ENCODE measurements at places on chromosomes 12 and 14. TPM values are rescaled to one million over a fixed set of nuclear protein-coding genes. Genes with fewer than 3 reads are reported as not detected.

ADCY6 gene
- polyA plus RNA-seq, result 35.9 TPM

ACSM4 gene
- polyA plus RNA-seq, result 0.09 TPM

AKAP6 gene
- 64.6 TPM for polyA plus RNA-seq

KLRC2 gene
- polyA plus RNA-seq, result not detected

EML1 gene
- 39.5 TPM for polyA plus RNA-seq

HOXC12 gene
- not detected for polyA plus RNA-seq

DNA sequence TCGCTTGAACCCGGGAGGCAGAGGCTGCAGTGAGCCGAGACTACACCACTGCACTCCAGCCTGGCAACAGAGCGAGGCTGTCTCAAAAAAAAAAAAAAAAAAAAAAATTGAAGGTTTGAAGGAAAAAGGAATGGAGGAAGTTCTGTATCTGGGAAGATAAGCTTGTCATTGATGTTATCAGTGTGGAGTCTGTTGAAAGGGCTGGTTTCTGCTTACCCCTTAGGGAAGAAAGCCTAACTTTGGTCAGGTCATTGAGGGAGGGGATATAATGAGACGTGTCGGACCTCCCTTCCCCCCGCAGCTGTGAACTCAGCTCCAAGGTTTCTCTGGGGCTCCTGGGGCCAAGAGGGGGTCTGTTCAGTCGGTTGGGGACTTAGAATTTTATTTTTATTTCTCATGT lies 16.4 kb downstream of the DAO start:
- DNase-seq, result no peak

DNA sequence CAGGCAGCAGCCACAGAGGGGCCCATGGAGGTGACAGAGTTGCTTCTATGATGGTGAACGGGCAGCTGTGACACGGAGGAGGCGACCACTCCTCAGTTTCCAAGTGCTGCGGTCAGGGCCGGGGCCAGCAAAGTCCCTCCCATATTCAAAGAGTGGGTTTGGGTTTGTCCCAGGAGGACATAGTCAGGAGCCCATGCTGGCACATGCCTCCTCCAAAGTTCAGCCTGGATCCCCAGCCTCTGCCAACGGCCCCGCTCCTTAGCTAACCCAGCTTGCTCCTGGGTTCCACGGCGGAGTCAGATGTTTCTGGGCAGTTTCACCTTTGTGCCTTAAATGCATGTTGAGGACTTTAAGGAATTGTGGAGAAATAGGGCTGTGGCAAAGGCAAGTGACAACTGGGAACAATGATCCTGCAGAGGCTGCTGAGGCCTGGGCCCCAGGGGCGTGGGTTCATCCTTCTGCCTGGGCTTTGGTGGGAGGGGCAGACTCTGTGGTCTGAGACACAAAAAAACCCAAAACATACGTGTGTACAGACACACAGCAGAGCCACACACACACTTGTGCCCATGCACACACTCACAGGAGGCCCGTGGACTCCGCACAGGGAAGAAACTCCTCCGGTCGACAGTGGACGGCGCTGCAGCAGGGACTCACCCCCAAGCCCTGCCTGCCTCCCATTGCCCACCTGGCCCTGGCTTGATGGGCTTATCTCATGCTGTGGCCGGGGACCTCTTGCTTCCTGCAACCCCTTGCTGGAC lies 399.4 kb downstream of the TMEM121 start:
- no peak for DNase-seq

- DNase-seq, result no peak
Observed at GRCh38 chr14:24840204-24840893, 206.4 kb upstream of the GZMB start.

DNA sequence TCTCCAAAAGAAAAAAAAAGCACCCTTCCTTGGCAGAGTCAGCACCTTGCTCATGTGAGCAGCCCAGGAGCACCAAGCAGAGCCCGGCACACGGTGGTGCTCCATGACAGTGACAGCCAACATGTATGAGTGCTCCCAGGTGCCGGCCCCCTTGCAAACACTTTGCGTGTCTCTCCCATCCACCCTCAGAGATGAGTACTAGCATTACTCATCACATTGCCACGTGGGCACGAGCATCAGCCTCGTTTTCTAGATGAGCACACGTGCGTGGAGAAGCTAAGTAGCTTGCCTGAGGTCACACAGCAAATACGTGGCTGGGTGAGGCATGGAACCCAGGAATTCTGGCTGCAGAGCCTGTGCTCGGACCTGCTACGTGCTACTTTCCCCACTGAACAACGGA lies 177.9 kb upstream of the PRMT8 start:
- DNase-seq, result no peak

DNA sequence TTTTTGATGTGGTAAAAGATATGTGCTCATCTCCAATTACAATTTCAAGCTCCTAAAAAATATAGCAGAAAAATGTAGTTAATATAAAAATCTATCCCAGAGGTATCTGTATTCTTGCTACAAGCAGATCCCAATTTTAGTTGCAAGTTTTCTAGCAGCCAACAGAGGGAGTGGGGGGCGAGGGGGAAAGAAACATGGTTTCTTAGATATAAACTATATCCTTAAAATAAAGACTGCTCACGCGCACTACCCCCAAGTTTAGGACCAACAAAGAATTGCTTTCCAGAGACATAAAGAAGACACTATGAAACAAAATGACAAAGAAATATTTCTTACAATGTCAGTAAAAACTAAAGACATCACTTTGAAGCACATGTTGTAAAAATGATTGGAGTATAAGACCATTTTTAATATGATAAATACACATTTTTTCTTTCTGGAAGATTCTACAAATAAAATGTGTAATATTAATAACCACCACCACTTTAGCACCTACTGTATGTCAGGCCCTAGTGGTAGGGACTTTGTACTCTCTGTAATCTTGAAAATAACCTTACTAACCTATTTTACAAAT lies 5.4 kb downstream of the MAGOHB start:
- DNase-seq, result no peak

DNA sequence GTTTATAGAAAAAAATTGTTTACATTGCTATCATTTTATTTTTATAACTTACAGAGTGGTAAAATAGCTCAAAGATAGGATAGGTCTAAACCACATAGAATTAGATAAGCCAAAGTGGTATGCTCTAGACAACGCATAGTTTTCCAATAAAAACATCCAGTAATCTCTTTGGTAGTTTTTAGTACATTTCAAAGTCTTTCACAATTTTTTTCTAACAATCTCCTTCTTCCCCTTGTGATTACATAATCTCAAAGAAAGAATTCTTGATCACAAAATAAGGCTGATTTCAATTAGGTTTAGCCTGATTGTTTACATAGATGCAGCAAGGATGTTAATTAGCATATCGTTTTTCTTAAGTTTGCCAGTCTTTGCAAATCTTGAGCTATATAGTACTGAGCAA lies 460.0 kb downstream of the FUT8 start:
- DNase-seq, result no peak

GRCh38 chr14:41167040-41167439 lies 439.6 kb upstream of the LRFN5 start:
- no peak for DNase-seq

DNA sequence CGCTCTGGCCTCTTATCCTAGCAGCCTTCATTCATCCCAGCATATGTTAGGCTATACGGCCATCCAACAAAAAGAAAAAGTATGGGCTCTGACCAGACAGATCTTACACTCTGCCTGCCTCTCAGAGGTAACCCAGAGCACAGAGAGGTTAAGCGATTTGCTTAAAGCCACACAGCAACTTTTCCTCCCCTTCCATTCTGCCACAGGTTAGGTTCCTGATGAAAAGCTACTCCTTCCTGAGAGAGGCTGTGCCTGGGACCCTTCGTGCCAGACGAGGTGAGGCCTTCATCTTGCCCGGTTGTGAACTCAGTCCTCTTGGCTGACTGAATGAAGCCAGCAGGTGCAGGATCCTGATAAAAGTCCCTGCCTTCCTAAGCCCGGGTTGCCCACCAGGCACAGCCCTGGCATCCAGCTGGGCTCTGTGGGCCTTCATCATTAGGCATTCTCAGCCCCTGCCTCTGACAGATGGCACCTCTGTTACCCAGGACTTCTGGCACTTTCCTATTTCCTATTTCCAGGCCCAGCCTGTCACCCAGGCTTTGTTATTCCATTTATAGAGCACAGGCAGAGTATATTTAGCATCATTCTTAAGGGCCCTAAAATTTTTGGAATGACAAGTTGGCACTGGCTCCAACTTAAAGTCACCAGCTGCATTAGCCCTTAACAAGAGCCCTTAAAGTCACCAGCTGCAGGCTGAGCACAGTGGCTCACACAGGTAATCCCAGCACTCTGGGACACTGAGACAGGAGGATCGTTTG lies 12.8 kb downstream of the SOAT2 start:
- DNase-seq, result no peak

GRCh38 chr12:2618291-2618995 lies 176.3 kb upstream of the FKBP4 start:
- DNase-seq, result no peak

- DNase-seq, result no peak
Observed at GRCh38 chr12:88623777-88624548, 43.7 kb upstream of the KITLG start.

All from forelimb muscle (tissue), 1 donor.